Myometrial cell (primary cell): ENCODE measurements at places on chromosomes 7 and 10. TPM values are rescaled to one million over a fixed set of nuclear protein-coding genes. Genes with fewer than 3 reads are reported as not detected.

The GNAI1 gene
- total RNA-seq, result 35.7 and 37.7 TPM in 2 replicates

The SLC18A2 gene
- total RNA-seq, result not detected in 2 replicates

The SPAM1 gene
- total RNA-seq, result not detected in 2 replicates

The SCART1 gene
- total RNA-seq, result under 0.01 and 0.18 TPM in 2 replicates

The MEIG1 gene
- not detected in 2 replicates for total RNA-seq

The ACTR3C gene
- 4.6 TPM in 1 of 2 replicates, not detected in the other for total RNA-seq

The SLC26A4 gene
- total RNA-seq, result under 0.01 and 0.18 TPM in 2 replicates
